CD4-positive, alpha-beta T cell treated with Interleukin-4 for 4 hours (primary cell): ENCODE measurements at places on chromosomes 12 and 14.

- no peak for DNase-seq
These were observed 255.6 kb upstream of the GRIP1 start for GRCh38 chr12:66934302-66935062.

GRCh38 chr12:117333331-117333881 lies 28.0 kb downstream of the NOS1 start:
- no peak for DNase-seq

DNA sequence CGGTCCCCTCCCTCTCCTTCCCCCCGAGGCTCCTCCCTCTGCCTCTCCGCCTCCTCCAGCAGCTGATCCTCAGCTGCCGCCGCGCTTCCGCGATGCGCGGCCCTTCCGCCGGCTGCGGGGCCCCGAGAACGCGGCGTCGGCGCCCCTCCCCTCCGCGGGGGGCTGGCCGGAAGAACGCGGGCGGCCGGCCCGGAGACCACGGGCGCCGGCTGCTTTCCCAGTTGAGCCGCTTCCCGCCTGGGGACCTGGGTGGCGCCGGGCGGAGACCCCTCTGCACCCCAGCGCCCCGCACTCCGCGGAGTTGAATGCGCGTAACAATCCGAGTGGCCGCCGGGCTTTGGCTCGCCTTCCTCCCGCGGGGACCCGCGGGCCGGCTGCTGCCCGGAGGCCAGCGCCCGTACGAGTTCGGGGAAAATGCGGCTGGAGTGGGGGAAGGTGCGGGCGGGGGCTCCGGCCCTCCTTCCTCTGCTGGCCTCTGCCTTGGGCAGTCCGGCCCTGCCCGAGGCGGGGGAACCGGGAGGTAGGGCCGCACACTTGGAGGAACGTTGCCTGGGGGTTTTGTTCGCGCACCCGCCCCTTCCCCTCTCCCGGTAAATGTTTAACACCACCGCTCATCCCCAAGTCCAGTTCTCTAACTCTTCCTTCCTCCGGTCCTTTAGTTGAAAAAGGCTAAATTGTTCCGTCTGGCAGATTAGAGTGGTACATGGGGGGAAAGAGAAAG lies 393 bp upstream of the DCAF5 start:
- no peak for DNase-seq

DNA sequence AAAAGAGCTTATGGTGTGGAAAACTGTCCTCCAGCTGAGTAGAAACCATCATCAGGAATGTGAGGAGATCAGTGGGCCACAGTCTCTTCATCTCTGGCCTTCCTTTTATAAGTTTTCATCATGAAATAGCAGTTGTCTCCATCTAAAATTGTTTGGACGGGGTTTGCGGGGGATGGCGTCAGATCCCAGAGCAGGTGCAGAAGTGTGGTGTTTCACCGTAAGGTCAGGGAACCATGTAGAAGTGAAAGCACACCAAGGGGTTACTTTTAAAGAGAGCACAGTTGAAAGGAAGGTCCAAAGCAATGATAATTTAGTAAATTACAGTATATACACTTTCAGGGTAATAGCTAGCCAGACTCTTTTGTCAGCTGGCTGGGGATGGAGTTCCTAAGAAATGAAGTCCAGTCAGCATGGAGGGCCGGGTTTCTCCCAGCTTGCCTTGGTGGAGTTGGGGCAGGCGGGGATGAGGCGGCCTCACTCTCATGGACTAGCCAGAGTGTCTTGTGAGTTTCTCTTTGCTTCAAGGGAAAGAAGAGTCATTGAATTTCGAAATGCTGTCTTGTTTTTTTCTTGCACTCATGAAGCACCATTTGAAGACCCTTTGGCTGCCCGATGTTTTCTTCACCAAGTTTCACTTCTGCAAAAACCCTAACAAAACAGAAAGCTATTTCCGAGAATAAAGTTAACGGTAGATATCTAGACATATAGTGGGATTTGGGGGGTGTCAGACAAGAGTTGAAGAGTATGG lies 100.6 kb downstream of the ETV6 start:
- no peak for DNase-seq

DNA sequence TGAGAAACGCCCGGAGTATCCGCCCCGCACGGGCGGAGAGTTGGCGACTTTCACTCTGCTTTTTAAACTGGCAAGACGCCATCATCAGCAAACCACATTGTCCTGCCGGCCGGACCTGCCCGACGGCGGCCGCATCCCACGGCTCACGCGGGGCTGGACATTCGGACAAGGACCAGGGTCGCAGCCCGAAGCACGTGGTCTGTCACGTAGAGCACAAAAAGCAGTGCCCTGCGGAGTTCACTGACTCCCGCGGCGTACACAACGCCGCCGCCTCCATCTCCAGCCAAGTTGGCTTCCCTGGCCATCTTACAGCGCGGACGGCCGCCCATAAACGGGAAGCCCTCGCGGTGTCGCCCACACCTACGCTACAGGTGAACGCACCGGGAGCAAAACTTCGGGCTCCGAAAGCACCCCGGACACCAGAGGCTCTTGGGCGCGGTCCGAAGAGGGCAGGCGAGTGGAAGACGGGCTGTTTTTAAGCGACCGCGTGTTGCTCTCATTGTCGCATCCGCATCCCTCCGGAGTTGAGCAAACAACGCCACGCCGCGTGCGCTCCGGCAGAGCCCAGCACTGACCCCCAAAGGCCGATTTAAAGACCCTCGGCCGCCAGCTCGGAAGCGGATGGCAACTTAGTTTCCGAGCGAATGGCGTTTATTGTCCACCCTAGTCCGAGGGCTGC lies 966 bp downstream of the SINHCAF start:
- peak; percentile 35 for DNase-seq

DNA sequence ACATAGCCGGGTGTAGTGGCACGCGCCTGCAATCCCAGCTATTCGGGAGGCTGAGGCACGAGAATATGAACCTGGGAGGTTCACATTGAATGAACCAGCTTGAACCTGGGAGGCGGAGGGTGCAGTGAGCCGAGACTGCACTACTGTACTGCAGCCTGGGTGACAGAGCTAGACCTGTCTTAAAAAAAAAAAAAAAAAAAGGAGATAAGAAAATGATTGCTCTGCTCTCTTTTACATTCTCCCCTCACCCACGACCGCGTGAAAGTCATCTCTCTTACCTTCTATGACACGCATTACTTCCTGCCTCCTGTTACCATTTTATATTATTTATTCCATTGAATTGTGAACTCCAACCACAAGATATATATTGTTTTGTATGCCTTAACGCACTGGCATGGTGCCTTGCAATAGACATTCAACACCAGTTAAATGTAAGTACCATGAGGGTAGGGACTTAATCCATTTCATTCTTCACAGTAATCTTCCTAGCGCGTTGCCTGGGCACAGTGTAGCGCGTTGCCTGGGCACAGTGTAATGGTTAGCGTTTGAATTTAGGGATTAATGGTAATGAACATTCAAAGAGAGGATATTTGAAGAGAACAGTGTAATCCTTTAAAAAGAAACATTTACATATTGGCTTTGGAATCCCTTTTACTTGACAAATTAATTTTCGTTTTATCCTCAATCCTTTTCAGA lies 2.7 kb downstream of the RAP1B start:
- peak; percentile 78 for DNase-seq

DNA sequence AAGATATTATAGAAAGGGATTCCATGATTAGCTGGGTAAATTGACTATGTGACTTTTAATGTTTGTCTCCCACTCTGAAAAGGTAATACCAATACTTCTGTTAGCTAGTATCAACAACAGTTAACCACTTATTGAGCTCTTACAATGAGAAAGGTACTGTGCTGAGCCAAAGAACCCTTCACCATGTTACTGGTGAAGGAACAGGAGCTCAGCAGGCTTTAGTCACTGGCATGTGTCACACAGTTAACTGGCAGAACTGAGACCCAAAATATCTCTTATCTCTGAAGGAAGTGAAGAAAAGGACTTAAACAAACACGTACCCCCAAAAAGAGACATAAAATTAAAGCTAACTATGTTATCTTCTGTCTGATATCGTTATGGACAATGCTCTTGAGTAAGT lies 170.6 kb downstream of the MED13L start:
- DNase-seq, result no peak

GRCh38 chr12:53258541-53259539 lies 9.3 kb upstream of the ESPL1 start:
- no peak for DNase-seq

DNA sequence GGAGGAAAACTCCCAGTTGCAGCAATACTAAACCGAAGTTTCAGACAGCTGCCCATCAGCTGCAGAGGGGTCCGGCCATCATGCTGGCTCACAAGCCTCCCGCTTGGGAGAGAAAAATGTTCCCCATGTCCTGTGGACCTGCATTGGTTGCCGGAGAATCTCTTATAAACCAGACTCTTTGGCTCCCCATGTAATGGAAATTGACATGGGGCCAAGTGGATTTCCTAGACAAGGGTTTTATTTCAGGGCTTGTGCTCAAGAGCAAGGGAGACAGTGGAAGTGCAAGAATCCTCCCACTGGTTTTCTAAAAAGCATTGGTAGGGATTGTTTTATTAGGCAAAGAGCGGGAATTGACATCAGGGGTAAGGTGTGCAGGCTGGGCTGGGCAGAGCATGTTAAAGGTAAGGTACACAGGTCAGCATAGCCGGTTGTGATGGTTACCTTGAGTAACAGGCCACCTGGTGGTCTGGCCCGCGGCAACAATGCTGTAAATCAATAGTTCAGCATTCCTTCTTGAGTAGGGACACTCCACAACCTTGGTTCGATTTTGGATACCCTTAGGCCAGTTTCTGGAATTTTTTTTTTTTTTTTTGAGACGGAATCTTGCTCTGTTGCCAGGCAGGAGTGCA lies 135.4 kb downstream of the UNC79 start:
- DNase-seq, result no peak
